ENCODE measurements at places on chromosomes 1 and 21. TPM values are rescaled to one million over a fixed set of nuclear protein-coding genes. Genes with fewer than 3 reads are reported as not detected.

COL8A2 gene
- total RNA-seq, result 2.5 TPM

TFF1 gene
- total RNA-seq, result 136 TPM

IGSF21 gene
- total RNA-seq, result 0.94 TPM

MYOC gene
- not detected for total RNA-seq

TNFAIP8L2 gene
- not detected for total RNA-seq

AQP10 gene
- 0.27 TPM for total RNA-seq

TMEM200B gene
- total RNA-seq, result 8.3 TPM
